Activated CD4-positive, alpha-beta T cell treated with anti-CD3 and anti-CD28 coated beads, Interleukin-2, amount 10 ng/mL, durations not matched to agents 7 days and 5 days (primary cell): ENCODE measurements at places on chromosomes 11 and 22.

- DNase-seq: no peak
Observed at GRCh38 chr11:67332081-67332691, 21.2 kb downstream of the POLD4 start.

DNA sequence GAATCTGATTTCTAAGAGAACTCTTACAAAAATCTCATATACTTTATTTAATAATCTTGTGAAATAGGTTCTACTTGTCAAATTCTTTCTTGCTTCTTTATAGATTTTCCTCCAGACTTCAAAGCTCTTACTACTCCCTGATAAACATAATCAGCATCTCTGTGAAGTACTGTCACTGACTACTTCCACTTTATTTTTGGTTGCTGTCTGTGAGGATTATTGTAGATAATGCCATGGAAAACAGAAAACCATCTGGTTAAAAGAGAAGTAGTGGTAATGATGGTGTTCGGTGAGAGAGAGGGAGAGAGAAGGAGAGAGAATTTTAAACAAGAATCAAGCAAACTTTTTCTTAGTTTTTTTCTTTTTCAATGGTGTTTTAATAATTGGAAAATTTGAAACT is 152.3 kb downstream of the TMEM135 start:
- no peak for DNase-seq

DNA sequence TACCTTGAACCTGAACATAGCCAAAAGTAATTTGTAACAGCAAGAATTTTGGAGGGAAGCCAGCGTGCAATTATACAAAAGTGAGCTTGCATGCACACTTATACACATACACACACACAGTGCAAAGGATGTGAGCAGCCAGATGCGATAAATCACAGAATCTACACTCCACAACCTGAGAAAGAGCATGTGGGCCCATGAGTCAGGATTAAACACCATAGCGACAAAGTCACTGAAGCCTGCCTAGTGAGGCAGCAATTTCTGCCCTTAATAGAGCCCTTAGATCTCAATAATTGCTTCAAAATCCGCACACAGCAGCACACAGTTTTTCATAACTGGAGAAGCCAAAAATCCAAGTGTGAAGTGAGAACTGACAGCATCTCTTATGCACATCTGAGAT is 42.6 kb upstream of the TEAD1 start:
- no peak for DNase-seq

GRCh38 chr11:121405646-121406045 is 46.5 kb upstream of the SORL1 start:
- DNase-seq: no peak

- no peak for DNase-seq
Observed at GRCh38 chr11:104897891-104898684, at the start of gene CASP12. CASP12 (minus strand) TSS chr11:104898460.

GRCh38 chr11:7570938-7571521 is 57.2 kb downstream of the PPFIBP2 start:
- no peak for DNase-seq
